ENCODE measurements at places on chromosomes 2 and 18.

GRCh38 chr18:7301094-7301493 is 70.2 kb downstream of the LRRC30 start:
- H3K4me3 ChIP-seq: no peak overlapping the region
- no peak for DNase-seq
- no peaks in the 10 kb centered on the region for H3K36me3 ChIP-seq
- no peaks in the 10 kb centered on the region for H3K27me3 ChIP-seq
- H3K4me1 ChIP-seq: no peaks in the 10 kb centered on the region

- no peak overlapping the region for H3K4me3 ChIP-seq
- no peak for DNase-seq
- H3K36me3 ChIP-seq: no peaks in the 10 kb centered on the region
- H3K4me1 ChIP-seq: no peaks in the 10 kb centered on the region
- H3K27me3 ChIP-seq: no peaks in the 10 kb centered on the region
- H3K27ac ChIP-seq: no peak overlapping the region
Measured at GRCh38 chr2:73081181-73081671, 9.7 kb upstream of the SFXN5 start.

- no peak overlapping the region for H3K27ac ChIP-seq
- no peaks in the 10 kb centered on the region for H3K27me3 ChIP-seq
- peaks cover 7% of the 10 kb centered on the region for H3K4me1 ChIP-seq
Measured at GRCh38 chr2:36459725-36460137, 104.2 kb downstream of the CRIM1 start.

- H3K36me3 ChIP-seq: no peaks in the 10 kb centered on the region
- no peaks in the 10 kb centered on the region for H3K4me1 ChIP-seq
- DNase-seq: no peak
- H3K27ac ChIP-seq: no peak overlapping the region
- H3K4me3 ChIP-seq: no peak overlapping the region
- H3K27me3 ChIP-seq: no peaks in the 10 kb centered on the region
Measured at GRCh38 chr2:224178056-224178455, 139.0 kb upstream of the SERPINE2 start.

DNA sequence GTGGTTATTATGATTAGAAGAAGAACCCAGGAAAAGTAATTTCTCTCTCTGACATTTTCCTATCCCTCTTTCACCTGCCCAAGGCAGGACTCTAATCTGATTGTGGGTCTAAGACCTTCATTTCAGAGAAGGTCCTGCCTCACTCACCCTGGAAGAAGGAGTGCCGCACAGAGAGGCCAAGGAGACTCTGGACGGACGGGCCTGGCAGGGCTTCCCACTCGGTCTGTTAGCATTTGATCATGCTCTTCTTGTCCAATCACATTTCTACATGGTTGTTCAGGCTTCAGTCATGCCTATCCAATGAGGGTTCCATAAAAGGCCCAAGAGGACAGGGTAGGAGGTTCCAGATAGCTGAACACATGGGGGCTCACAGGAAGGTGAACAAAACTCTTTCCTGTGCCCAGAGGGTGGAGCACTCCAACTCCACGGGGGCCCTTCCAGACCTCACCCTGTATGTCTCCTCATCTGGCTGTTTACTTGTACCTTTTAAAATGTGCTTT is 27.0 kb downstream of the ZNF892 start:
- no peaks in the 10 kb centered on the region for H3K27me3 ChIP-seq
- H3K4me1 ChIP-seq: no peaks in the 10 kb centered on the region
- no peaks in the 10 kb centered on the region for H3K36me3 ChIP-seq
- H3K4me3 ChIP-seq: no peak overlapping the region

DNA sequence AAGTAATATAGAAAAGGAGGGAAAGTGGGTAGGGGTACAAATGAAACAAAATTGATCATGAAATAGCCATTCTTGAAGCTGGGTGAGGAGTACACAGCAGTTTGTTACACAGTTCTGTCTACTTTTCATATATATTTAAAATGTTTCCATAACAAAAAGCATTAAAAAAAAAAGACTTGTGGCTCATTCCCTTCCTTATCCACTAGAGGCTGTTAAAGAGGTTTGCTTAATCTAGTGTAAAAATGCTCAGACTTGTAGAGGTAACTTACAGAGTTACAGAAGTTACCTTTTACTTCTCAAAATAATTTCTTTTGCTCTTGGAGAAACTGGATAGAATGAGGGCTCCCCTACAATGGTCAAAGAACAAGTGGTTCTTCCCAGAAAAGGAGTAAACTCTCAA is 8.1 kb upstream of the WIPF1 start:
- H3K27ac ChIP-seq: peak overlapping the region; percentile 61
- H3K27me3 ChIP-seq: no peaks in the 10 kb centered on the region
- DNase-seq: no peak
- H3K4me1 ChIP-seq: peaks cover 61% of the 10 kb centered on the region

DNA sequence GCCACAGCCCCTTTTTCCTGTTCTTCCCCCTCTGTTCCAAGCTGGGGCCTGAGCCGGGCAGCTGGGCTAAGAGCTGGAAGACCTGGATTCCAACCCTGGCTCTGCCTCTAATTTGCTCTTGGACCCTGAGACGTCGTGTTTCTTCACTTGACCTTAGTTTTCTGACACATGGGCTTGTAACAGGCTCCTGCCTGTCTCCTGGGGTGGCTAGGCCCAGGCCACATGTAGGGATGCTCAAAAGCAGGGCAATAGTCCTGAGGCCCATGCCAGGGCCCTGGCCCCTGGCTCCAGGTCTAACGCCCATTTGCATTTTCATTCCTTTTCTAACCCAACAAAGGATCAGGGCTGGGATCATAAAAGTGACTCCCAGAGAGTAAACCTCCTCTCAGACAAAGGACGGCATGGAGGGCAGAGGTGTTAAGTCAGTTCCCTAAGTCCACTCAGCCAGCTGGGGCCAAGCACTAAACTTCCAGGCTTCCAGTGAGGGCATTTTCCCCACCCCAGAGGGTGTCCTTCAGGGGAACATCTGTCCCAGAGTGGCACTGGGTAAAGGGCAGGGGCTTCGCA is 16.6 kb upstream of the DNMT3A start:
- H3K36me3 ChIP-seq: no peaks in the 10 kb centered on the region
- H3K27ac ChIP-seq: no peak overlapping the region
- peaks cover 5% of the 10 kb centered on the region for H3K4me1 ChIP-seq
- no peak for DNase-seq
- H3K27me3 ChIP-seq: peaks cover 8% of the 10 kb centered on the region

- no peaks in the 10 kb centered on the region for H3K4me1 ChIP-seq
- no peak overlapping the region for H3K27ac ChIP-seq
- no peak for DNase-seq
- peaks cover 2% of the 10 kb centered on the region for H3K36me3 ChIP-seq
- H3K4me3 ChIP-seq: no peak overlapping the region
Measured at GRCh38 chr2:120161190-120161589, 62.0 kb downstream of the TMEM185B start.

- H3K4me1 ChIP-seq: no peaks in the 10 kb centered on the region
- DNase-seq: no peak
- no peak overlapping the region for H3K27ac ChIP-seq
Measured at GRCh38 chr2:14778015-14778414, 145.5 kb downstream of the LRATD1 start.

DNA sequence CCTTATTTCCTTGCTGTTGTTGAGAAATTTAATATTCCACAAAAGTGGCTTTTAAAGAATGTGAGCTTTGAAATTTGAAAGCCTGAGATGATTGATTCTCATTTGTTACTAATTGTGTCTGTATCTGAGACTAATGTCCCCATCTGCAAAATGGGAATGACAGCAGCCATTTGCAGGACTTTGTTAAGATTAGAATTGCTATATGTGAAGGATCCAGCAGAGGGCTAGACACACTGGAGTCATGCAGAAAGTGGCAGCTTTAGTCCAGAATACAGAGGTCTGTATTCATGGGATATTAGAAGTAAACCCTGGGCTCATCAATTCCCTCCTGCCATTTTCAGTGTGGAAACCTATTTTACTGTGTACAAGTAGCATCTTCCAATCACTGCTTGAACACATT is 296.5 kb upstream of the GYPC start:
- no peak for DNase-seq
- peaks cover 3% of the 10 kb centered on the region for H3K27me3 ChIP-seq
- no peak overlapping the region for H3K27ac ChIP-seq

DNA sequence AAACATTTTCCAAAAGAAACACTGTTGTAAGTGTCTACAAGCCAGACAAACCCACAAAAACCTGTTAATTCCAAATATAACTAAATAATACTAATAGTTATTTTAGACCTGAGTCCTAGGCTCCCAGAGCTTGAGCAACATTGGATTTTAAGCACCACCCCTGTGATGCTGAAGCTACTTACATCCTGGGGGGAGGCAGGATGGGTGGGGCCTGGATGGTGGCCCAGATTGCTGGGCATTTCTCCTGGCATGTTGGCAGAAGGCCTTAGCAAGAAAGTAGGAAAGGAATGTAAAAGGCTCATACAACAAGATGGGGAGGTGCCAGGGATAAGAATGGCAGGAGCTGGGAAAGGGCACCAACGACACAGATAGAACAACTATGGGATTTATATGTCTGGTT is 50.7 kb upstream of the OTX1 start:
- H3K4me3 ChIP-seq: no peak overlapping the region
- H3K27me3 ChIP-seq: no peaks in the 10 kb centered on the region
- no peak for DNase-seq
- no peak overlapping the region for H3K27ac ChIP-seq

GRCh38 chr2:182316950-182317349 is 109.9 kb downstream of the PDE1A start:
- no peak overlapping the region for H3K27ac ChIP-seq
- H3K4me3 ChIP-seq: no peak overlapping the region
- no peaks in the 10 kb centered on the region for H3K36me3 ChIP-seq
- H3K27me3 ChIP-seq: no peaks in the 10 kb centered on the region
- DNase-seq: no peak

DNA sequence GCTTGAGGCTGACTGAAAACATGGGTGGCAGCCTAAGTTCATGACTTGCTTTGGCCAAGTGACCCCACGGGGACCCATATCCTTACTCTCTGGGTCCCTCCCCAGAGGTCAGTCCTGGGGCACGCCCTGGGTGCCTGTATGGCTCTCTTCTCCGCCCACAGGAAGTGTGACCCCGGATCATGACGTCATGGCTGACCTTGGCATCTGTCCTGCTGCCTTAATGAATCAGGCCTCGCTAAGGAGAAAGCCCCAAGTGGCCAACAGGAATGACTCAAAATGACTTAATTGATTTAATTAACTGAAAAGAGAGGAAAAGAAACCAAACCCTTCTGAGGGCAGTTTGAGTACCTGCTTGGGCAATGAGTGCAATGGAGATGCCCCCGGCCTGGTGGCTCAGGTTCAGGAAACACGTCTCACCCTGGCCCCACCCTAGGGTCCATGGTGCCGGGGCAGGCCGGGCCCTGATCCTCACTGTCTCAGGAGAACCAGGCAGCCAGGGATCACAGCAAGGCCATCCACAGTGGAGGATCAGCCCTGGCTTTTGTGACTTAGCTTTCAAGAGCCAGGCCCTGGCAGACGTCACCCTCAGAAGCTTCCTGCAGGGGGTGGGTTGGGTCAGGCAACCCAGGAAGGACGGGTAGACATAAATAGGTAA is 112.0 kb downstream of the CYP26B1 start:
- DNase-seq: no peak
- H3K27ac ChIP-seq: no peak overlapping the region
- no peaks in the 10 kb centered on the region for H3K36me3 ChIP-seq
- no peak overlapping the region for H3K4me3 ChIP-seq
- no peaks in the 10 kb centered on the region for H3K4me1 ChIP-seq

DNA sequence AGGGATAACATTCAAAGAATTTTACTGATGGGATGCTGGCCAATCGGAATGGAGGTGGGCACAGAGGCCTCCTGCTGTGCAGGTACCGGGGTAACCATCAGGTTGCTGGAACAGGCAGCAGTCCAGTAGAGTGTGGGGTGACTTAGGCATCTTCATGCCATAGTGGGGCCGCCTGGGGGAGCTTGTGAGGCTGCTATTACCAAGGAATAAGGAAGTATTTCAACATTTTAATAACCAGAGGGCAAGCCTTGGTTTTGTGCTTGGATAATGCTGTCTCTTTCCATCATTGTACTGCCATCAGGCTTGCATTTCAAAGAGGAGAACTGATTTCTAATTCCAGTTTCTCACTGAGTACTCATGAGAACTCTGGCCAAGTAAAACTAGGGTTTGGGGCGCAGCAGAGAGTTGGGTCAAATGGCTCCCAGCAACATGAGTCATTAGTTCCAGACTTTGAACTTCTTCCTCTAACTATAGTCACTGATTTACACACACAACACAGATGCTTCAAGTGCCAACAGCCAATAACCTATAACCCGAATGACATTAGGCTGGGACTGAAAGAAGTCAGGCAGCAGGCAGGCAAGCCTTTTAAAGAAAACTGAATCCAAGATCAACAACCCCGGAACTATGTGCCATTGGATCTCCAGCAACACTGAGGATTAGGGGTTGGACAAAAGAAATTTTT is 56.1 kb upstream of the FHL2 start:
- peaks cover 5% of the 10 kb centered on the region for H3K27me3 ChIP-seq
- H3K36me3 ChIP-seq: no peaks in the 10 kb centered on the region
- H3K4me3 ChIP-seq: no peak overlapping the region
- no peak for DNase-seq
- no peaks in the 10 kb centered on the region for H3K4me1 ChIP-seq
- no peak overlapping the region for H3K27ac ChIP-seq

DNA sequence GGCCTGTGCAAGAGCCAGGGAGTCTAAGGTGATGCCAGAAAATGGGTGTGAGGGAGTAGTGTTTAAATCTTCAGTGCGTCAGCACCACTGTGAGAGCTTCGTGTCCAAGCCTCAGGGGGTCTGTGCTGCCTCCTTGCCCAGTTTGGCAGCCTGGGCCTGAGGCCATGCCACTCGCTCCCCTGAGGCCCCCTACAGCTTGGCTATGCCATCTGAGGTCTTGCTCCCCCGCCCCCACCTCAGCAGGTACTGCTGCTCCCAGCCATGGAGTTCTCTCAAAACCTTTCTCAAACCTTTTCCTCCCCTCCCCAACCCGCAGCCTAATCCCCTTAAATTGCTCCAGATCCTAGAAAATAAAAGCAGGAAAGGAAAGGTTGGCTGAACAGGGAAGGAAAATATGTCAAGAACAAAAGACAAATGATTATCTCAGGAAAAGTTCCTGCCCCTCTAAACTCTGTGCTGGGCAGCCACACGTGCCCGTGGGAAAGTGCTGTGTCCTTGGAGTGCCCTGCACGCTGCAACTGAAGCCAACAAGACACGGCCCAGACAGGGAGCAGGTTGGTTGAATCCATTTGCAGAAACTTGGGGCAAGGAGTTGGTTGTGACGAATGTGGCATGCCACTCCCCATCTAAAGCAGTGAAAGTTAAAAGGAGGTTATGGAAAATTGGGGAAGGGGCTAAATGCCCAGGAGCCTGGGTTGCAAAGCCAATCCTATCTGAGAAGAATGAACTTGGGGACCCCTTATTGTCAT is 61.2 kb downstream of the ATOH8 start:
- H3K27ac ChIP-seq: no peak overlapping the region
- H3K36me3 ChIP-seq: no peaks in the 10 kb centered on the region
- DNase-seq: no peak
- no peak overlapping the region for H3K4me3 ChIP-seq
